ENCODE measurements at places on chromosomes 12 and 14. TPM values are rescaled to one million over a fixed set of nuclear protein-coding genes. Genes with fewer than 3 reads are reported as not detected.

ACVRL1 gene
- total RNA-seq = 0.36 TPM

CLEC6A gene
- not detected for total RNA-seq

GRCh38 chr14:50920482-50921230 lies 23.6 kb downstream of the PYGL start:
- no peak overlapping the region for H3K4me3 ChIP-seq
- no peak for DNase-seq
- H3K27ac ChIP-seq = no peak overlapping the region
- H3K4me1 ChIP-seq = no peaks in the 10 kb centered on the region
- H3K27me3 ChIP-seq = no peaks in the 10 kb centered on the region

DNA sequence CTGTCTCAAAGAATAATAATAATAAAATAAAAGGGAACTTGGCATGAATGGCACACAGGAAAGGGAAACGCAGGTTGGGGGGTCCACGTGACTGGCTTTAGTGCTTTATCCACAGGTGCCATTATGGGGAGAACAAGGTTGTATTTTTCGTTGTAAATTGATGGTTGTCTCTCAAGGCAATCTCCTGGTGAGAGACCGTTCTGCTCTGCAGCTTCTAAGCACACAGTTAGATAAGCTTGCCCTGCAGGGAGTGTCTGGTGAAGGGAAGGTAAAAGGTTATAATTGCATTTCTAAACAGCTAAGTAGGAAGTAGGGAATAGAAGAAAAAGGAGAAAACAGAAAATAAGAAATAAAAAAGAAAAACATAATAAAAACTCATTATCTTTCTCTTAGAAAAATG lies 69.1 kb upstream of the CPSF6 start:
- H3K36me3 ChIP-seq = no peaks in the 10 kb centered on the region
- H3K27ac ChIP-seq = no peak overlapping the region
- DNase-seq = no peak
- no peaks in the 10 kb centered on the region for H3K4me1 ChIP-seq

GRCh38 chr12:71447691-71448132 lies 8.1 kb downstream of the LGR5 start:
- DNase-seq = no peak
- no peak overlapping the region for H3K27ac ChIP-seq
- H3K4me1 ChIP-seq = no peaks in the 10 kb centered on the region
- no peak overlapping the region for H3K4me3 ChIP-seq
- H3K27me3 ChIP-seq = peaks cover 17% of the 10 kb centered on the region

OAS2 gene
- 2.7 TPM for total RNA-seq

All from Panc1 (cell line).